ENCODE measurements at places on chromosomes 3 and 15.

GRCh38 chr3:183558495-183558894, 3.0 kb upstream of the KLHL6 start:
- DNase-seq = no peak

- DNase-seq = no peak
These were observed 93.7 kb downstream of the ABI3BP start for GRCh38 chr3:100899440-100900091.

DNA sequence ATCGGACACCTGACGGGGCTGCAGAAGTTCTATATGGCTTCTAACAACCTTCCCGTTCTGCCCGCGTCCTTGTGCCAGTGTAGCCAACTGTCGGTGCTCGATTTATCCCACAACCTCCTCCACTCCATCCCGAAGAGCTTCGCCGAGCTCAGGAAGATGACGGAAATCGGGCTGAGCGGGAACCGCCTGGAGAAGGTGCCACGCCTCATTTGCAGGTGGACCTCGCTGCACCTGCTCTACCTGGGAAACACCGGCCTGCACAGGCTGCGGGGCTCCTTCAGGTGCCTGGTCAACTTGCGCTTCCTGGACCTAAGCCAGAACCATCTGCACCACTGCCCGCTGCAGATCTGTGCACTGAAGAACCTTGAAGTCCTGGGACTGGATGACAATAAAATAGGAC, 9.8 kb upstream of the LRRC34 start:
- no peak for DNase-seq

- no peak for DNase-seq
These were observed 40.2 kb downstream of the PPM1L start for GRCh38 chr3:160796089-160796812.

GRCh38 chr15:51861557-51862359, 32.3 kb downstream of the TMOD3 start:
- DNase-seq = no peak

GRCh38 chr15:62809115-62809967, 233.2 kb upstream of the TPM1 start:
- DNase-seq = no peak
